ENCODE measurements at places on chromosomes 11 and 22.

DNA sequence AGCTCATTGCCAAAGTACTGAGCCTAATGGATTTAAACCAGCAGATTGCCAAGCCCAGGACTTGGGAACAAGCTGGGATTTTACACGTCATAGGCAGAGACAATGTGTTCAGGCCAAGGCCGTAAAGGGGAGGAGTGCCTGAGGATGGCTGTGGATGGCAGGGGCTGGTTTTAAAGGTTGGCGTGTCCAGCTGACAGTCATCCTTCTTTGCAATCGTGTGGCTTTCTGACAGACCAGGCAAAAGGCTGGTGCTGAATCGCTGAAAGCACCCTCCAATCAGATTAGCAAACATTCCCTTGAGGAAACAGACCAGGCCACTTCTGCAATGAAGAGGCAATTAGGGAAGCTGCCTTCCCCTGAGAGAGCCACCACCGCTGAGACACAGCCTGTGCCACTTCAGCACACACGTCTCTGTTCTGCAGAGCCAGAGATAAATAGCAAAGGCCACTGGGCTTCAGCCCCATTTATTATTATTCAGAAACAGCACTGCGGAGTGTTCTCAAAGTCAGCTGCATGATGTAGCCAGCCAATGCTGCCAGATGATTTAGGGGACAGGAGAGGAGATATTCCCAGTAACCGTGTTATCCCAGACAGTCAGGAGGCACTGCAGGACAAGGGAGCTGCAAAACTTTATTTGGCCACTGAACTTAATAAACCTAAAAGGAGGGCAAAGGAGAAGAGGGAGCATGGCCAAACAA, 54.2 kb upstream of the CSNK2A3 start:
- H3K27ac ChIP-seq = peak overlapping the region; percentile 70
- H3K36me3 ChIP-seq = no peaks in the 10 kb centered on the region
- H3K4me3 ChIP-seq = no peak overlapping the region
- no peaks in the 10 kb centered on the region for H3K27me3 ChIP-seq
- no peak for DNase-seq
- H3K4me1 ChIP-seq = peaks cover 70% of the 10 kb centered on the region

- no peak overlapping the region for H3K4me3 ChIP-seq
- H3K27ac ChIP-seq = no peak overlapping the region
- no peaks in the 10 kb centered on the region for H3K36me3 ChIP-seq
- no peaks in the 10 kb centered on the region for H3K4me1 ChIP-seq
- no peaks in the 10 kb centered on the region for H3K27me3 ChIP-seq
- DNase-seq = no peak
Observed at GRCh38 chr11:115345840-115346239, 158.4 kb downstream of the CADM1 start.

- H3K4me1 ChIP-seq = peaks cover 25% of the 10 kb centered on the region
- DNase-seq = no peak
- no peaks in the 10 kb centered on the region for H3K27me3 ChIP-seq
- H3K27ac ChIP-seq = no peak overlapping the region
- H3K4me3 ChIP-seq = no peak overlapping the region
Observed at GRCh38 chr11:35079611-35080010, 59.4 kb upstream of the CD44 start.

DNA sequence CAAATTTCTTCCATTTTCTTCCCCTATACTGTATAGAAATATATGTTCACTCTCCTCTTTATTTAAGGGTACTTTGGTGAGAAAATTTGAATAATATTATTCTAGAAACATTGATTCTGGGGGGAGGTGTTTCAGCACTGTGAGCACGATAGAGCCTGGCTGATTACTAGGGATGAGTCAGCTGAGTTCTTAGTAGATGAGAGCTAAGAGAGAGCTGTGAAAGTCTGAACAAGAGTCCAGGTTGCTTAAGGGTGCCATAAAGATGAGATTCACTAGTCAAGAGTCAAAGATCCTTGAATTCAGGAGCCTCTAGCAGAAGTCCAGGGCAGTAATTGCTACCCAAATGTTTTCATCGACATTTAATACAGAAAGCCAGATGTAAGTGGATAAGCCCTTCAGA, 756.6 kb upstream of the API5 start:
- H3K4me3 ChIP-seq = no peak overlapping the region
- no peaks in the 10 kb centered on the region for H3K4me1 ChIP-seq
- H3K27ac ChIP-seq = no peak overlapping the region
- no peaks in the 10 kb centered on the region for H3K27me3 ChIP-seq

- H3K36me3 ChIP-seq = no peaks in the 10 kb centered on the region
- no peaks in the 10 kb centered on the region for H3K27me3 ChIP-seq
Observed at GRCh38 chr22:40190501-40190900, 12.8 kb downstream of the TNRC6B start.
